Lung microvascular endothelial cell (primary cell): ENCODE measurements at places on chromosomes 2 and 18. TPM values are rescaled to one million over a fixed set of nuclear protein-coding genes. Genes with fewer than 3 reads are reported as not detected.
A peak's percentile ranks its signal among the peaks of the same experiment; 100 is the strongest.

GRCh38 chr18:48020337-48021250, 90.1 kb upstream of the SMAD2 start:
- no peak for DNase-seq

GRCh38 chr2:54638103-54638502, 85.4 kb upstream of the EML6 start:
- DNase-seq, result no peak

The C2orf72 gene
- total RNA-seq, result 2.0 and 3.4 TPM in 2 replicates

DNA sequence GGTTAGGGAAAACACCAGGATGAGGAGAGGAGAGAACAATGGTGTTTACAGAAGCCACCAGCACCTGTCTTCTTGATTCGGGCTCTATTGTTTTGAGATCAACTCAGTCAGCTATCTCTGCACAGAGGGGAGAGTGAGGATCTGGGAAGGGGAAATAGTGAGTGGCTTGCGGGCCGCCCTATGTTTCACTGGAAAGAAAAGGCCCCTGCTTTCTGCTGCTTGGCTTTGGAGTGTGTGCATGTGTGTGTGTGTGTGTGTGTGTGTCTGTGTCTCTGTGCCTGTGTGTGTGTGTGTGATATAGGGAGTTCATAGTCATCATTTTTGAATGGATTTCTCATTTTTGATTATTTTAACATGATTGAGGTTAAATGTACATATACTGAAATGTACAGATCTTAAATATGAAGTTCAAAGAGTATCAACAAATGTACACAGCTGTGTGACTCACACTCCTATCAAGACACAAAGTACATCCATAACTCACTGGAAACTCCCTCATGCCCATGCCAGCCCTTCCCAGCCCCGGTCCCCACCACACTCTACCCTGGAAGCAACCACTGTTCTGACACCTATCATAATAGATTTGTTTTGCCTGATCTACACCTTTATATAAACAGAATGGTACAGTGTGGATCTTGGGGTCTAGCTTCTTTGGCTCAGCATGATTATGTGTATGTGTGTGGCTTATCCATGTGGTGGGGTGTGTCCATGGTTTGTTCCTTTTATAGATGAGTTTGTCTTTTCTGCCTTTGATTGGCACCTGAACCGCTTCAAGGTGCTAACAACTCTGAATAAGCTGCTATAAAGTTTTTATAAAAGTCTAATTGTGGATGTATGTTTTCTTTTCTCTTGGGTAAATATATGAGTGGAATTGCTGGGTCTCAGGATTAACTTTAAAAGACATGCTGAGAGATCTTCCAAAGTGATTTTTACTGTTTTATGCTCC, 258.3 kb downstream of the SETBP1 start:
- peak; percentile 26 for DNase-seq

- DNase-seq, result no peak
These were observed 370.9 kb downstream of the CNTNAP5 start for GRCh38 chr2:124395961-124396360.

DNA sequence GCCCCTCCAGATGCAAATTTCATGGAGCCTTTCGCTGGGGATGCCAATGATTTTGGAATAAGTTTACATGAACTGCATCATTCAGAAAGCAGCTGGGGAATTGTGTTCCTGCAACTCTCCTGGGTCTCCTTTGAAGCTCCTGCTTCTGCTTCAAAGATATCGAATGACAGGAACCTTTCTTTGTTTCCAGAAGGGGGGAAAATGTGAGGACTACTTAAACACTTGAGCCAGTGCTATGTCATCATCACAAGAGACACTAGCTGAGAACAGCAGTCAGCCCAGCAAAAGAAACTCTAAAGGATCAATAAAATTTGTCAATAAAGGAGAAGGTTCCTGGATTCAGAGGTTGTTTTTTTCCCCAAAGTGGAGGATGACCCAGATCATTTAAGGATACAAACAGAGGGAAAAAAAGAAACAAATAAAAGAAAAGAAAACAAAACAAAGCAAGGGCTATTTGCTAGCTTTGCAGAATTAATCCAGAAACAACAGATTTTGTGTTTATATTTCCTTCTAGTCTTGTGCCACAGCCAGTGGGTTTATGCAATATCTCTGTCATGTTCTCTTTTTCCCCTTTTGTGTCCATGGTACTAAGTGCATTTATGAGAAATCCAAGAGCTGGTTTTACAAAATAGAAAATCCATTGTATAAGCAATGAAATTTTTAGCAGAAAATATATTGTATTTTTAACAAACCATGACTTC, 463.7 kb downstream of the CDH2 start:
- no peak for DNase-seq

DNA sequence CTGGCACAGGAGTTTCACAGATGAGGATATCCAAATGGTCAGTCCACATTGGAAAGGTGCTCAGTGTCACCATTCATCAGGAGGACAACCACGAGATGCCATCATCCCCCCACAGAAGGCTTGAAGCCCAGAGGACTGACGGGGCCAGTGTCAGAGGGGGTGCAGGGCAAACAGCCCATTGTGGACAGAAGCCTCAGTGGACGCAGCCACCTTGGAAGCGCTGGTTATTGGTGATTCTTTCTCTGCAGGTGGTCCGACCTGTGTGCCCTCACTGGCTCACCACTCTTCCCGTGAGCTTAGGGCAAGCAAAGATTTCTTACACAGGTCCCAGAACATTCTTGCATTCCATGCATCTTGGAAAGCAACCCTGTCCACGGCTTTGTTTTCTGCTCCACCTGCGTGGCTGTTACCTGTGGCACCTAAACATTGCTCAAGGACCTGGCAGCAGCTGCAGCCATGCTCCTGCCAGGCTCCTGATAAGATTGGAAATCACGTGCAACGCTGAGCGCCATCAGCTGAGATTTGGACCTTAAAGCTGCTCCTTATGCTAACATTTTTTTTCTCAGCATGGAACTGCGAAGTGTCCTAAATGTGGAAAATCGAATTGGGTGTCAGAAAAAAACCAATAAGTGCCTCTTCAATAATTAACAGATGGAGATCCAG, 110.9 kb upstream of the CTDP1 start:
- no peak for DNase-seq

The MYO5B gene
- total RNA-seq, result under 0.01 and 0.87 TPM in 2 replicates

The C2orf69 gene
- 6.3 TPM in 2 replicates for total RNA-seq

DNA sequence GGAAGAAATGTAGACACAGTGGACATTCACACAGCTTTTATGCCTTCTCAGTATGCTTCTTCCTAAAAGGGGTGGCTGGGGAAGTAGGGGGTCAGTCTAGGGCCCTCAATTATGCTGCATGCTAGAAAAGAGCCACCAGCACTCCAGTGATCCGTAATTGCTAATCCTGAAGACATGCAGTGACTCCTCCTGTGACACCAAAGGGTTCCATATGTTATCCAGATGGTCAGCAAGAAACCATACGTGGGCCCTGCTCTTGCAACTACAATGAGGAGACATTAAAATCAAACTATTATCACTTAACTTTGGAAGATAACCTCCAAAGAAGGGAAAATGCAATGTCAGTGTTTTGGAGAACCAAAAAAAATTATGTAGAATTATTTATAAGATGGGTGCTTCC, 143.4 kb upstream of the LYPD1 start:
- DNase-seq, result no peak

The LYG2 gene
- total RNA-seq, result not detected in 2 replicates

- DNase-seq, result no peak
These were observed 41.6 kb downstream of the TDRD15 start for GRCh38 chr2:21165350-21165749.

DNA sequence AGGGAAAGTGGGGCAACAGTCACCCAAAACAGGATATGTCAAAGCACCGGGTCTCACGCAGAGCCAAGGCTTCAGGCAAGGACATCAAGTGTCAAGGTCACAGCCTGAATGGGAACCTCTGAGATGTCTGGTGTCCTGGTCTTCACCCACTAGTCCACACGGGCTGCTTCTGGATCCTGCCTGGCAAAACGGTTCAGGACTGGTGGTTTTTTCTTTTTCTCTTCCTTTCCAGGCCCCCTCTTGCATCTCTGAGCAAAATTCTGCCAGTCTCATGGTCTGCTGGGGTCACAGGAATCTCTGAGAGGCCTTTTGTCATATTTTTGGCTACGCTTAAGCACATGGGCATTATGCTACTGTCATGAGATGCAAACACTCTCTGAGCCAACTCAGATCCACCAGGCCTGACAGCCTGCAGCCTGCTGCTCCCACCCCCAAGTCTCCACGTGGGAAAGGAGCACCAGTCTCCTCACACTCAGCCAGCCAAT, 518.2 kb upstream of the ZEB2 start:
- no peak for DNase-seq

The EPAS1 gene
- 119 and 128 TPM in 2 replicates for total RNA-seq

- DNase-seq, result no peak
These were observed 8.3 kb downstream of the BMP10 start for GRCh38 chr2:68862889-68863288.

GRCh38 chr2:102002228-102002627, 10.5 kb downstream of the IL1R2 start:
- no peak for DNase-seq

- DNase-seq, result no peak
These were observed 1272.8 kb upstream of the ZEB2 start for GRCh38 chr2:145792745-145793144.

DNA sequence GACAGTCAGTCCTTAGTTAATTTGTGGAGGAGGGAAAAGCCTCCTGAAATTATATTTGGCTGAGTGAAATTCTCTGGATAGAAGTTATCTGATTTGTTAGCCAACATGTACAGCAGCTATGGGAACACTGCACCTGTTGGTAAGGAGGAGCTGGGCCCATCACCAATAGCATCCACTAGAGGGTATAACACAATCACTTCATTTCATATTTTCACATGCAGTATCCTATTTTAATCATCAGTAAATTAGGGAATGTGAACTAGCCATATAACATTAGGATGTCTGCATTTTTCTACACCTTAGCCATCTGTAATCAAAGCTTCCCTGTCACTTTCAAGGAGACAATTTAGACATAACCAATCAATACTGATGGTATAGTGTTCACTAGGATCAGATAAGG, 818.4 kb upstream of the CDH2 start:
- peak; percentile 46 for DNase-seq

The KCNJ3 gene
- not detected in 2 replicates for total RNA-seq

The UCN gene
- 0.40 and 0.44 TPM in 2 replicates for total RNA-seq

DNA sequence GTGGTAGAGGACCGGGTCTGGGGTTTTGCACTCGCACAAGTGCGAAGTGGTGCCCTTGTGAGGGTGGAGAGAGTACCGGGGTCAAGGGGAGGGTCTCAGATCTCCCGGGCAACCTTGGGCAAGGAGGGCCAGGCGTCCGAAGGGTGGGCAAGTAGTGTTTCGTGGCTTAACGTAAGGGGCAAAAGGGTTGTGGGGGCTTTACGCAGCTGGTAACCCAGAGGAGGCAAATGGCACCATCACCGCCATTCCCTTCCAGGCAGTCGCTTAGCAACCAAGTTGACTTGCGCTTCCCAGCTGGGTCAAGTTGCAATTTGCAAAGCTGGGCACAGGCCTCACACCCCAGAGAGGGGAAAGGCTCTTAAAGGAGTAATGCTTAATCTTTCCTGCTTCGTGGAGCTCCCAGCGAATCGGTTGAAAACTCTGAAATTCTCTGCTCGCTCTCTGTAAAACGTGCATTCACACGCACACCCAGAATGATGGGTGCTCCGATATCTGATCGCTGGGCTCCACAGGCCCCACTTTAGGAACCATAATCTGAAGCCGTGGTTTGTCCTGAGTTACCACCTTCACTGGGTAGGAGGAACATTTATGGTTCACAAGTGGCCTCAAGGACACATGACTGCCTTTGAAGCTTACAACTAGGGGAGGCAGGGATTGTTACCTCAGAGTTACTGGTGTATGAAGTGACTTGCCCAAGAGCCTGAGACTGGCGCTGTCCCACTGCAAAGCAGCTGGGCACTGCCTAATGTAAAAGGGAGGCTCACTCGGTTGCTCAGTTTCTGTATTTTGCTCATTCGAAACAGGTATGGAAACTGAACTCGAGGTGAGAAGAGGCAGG, 127.9 kb downstream of the UXS1 start:
- DNase-seq, result no peak

DNA sequence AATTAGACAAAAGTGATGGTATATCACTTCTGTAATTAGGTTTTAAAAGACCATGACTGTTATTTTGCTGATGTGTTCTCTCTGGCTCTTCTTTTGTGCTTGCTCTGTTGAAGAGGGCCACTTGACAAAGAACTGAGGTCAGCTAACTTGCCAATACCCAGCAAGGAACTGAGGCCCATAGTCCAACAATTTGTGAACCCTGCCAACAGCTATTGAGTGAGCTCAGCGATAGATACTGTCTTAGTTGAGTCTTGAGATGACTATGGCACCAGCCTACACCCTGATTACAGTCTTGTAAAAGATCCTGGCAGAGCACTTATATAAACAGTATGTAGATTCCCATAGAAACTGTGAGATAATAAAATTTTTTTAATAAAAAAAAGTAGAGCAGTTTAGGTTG, 103.0 kb downstream of the BMPR2 start:
- DNase-seq, result no peak

DNA sequence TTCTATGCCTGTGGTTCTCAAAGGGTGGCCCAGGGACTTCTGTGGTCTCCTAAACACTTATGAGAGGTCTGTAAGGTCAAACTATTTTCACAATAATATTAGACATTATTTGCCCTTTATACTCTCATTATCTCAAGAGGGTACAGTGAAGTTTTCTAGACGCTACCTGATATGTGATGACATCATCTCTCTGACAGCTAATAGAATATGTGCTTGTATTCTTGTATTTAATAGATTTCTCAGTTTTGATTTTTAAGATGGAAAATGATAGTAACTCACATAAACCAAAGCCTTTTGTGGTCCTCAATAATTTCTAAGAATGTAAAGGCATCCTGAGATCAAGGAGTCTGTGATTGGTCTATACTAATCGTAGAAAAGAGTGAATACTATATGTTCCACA, 265.1 kb downstream of the ZNF521 start:
- no peak for DNase-seq

GRCh38 chr2:197606180-197606579, 69.2 kb downstream of the RFTN2 start:
- DNase-seq, result no peak

The RGPD4 gene
- total RNA-seq, result not detected in 2 replicates

GRCh38 chr2:215966951-215967350, 46.4 kb downstream of the MREG start:
- DNase-seq, result no peak

GRCh38 chr18:63164396-63164795, 155.2 kb downstream of the BCL2 start:
- no peak for DNase-seq

The GPAT2 gene
- 4.6 TPM in 1 of 2 replicates, not detected in the other for total RNA-seq

GRCh38 chr2:239934571-239935171, 90.5 kb downstream of the NDUFA10 start:
- DNase-seq, result peak; percentile 68

DNA sequence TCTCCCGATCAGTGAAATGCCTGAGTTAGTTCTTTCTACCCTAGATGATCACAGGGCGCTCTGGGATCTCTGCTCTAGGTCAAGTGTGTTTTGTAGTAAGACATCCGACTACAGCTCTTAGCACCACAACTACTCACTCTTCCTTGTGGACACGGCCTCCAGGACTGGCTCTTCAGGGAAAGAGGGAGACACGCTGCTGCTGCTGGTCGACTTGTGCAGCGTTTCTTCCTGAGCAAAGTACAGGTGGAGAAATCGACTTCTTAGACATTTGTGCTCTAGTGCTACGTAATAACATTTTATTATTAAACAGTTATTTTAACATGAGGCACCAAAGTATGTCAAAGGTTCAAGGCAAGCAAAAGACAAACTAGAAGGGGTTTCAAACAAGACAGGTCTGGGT, 57.0 kb downstream of the PRELID3A start:
- no peak for DNase-seq
